NCI-H510A (cell line): ENCODE measurements at places on chromosomes 1 and 21.
A peak's percentile ranks its signal among the peaks of the same experiment; 100 is the strongest.

DNA sequence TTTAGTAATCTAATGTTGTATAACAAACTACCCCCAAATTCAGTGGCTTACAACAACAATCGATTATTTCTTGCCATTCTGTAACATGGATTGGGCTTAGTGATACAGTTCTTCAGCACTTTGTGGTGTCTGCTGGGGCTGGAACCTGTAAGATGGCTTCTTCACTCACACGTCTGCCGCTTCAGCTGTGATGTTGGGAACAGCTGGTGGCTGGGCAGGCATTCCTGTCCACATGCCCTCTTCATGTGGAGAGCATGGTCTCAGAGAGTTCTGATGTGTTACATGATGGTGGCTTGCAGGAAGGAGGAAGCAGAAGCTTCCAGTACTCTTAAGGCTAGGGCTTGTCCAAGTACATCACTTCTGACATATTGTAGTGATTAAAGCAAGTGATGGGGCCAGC lies 276.9 kb downstream of the PTBP2 start:
- no peak for DNase-seq

DNA sequence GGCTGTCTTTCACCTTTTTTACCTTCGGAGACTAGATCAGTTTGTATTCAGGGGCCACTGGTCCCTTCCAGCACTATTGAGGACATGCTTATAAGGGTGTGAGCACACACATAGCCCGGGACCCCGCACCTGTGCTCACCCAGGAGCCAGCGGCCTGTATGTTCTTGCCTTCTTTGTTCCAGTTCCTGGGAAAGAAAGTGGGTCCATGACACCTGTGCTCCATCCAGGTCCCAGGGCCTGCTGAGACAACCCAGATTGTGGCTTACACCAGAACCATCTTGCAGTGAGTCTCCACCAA lies 207.8 kb downstream of the TOMM20 start:
- no peak for DNase-seq

DNA sequence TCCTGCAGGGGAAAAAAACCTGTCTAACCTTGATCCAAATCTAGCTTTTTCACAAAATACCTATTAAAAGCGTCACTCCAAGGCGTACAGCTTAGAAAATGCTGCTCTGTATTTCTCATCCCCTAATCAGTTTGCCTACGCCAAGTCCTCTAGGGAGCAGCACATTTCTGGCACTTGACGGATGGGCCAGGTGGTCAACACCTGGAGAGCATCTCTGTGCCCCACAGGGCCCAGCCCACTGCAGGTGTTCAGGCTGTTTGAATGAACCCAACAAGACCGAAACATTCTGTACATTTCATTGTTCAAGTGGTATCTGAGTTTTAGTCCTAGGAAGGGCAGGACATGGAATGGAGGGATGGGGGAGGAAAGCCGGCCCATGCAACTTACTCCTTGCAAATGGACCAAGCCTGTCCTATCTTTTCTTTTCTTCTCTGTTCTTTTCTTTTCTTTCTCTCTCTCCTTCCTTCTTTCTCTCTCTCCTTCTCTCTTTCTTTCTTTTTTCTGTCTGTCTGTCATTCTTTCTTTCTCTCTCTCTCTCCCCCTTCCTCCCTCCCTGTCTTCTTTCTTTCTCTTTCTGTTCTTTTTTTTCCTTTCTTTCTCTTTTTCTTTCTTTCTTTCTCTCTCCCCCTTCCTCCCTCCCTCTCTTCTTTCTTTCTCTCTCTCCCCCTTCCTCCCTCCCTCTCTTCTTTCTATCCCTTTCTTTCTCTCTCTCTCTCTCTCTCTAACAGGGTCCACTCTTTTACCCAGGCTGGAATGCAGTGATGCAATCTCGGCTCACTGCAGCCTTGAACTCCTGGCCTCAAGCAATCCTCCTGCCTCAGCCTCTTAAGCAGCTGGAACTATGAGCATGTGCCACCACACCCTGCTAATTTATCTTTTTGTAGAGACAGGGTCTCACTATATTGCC lies 29.1 kb downstream of the IGFN1 start:
- DNase-seq: no peak

- DNase-seq: no peak
Measured at GRCh38 chr1:96588416-96588995, 133.1 kb upstream of the PTBP2 start.

DNA sequence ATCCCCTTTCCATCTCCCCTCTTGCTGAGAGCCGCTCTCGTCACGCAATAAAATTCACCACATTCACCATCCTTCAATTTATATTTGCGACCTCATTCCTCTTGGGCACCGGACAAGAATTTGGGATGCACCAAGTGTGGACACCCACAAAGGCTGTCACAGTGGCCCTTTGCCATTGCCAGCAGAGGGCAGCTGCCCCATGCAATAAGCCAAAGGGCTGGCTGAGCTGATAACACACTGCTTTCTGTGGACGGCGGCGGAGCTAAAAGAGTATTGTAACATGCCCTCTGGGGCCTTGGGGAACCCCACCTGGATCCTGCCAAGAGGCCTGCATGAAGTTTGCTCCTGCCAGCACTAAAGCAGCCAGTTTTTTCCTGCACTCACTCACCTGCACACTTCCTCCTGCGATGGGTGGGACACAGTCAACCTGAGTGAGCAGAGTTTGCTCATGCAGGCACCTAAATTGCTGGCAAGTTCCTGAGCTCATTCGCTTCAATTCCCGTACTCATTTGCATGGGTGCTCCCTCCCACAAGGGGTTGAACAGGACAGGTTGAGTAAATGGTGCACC lies 792.3 kb upstream of the ADAMTS5 start:
- DNase-seq: no peak

GRCh38 chr1:172742599-172743500 lies 83.9 kb downstream of the FASLG start:
- no peak for DNase-seq

GRCh38 chr21:44932408-44933181 lies 7.2 kb upstream of the SLX9 start:
- DNase-seq: no peak

DNA sequence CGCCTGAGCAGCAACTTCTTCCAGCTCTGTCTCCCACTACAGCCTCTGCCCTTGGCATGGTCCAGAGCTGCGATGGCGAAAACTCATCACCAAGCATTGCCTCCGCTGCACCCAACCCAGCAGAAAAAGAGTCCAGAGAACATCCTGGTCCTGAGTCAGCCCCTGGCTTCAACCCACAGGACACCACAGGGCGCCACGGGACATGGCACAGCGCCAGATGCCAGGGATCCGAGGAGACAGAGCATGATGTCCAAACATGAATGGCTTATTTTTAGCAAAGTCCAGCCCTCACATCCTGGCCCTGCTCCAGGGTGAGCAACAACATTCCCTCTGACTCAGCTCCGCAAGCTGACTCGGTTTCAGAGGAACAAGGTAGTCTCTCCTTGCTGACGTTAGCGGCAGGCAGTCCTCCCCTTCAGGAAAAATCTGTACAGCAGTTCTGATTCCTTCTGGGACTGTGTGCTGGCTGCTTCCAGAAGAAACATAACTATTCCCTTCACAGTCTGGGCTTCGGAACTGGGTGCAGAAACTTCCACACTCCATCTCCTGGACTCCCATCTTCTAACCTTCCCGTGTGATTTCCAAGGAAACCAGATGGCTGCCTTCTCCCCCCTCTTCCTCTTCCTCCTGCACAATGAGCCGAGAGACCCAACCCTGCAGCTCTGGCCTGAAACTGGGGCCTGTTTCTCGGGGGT lies 131.3 kb downstream of the TOMM20 start:
- DNase-seq: peak; percentile 48

GRCh38 chr1:36528361-36529349 lies 45.9 kb upstream of the CSF3R start:
- peak; percentile 12 for DNase-seq

GRCh38 chr1:201309416-201309815 lies 26.1 kb downstream of the PKP1 start:
- peak; percentile 88 for DNase-seq

- DNase-seq: no peak
Measured at GRCh38 chr1:153534925-153535241, 908 bp downstream of the S100A6 start.

DNA sequence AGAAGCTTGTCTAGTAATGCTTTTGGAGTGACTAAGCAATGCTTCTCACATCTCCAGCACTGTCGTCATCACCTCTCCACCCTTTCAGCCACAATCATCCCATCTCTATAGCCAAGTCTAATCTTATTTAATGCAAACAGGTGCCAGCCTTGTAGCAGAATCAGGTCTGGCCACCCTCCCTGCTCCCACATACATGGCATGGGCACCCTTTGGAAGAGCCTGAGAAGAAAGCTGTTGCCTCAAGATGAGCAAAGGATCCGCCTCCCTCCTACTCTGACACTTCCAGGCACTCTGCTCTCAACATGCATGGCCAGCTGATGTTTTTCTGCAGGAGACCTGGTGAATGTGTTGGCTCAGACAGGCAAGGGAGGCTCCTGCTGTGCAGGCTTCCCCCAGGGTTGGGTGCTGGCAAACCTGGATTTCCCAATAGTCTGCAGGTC lies 113.1 kb upstream of the GRIK3 start:
- no peak for DNase-seq

DNA sequence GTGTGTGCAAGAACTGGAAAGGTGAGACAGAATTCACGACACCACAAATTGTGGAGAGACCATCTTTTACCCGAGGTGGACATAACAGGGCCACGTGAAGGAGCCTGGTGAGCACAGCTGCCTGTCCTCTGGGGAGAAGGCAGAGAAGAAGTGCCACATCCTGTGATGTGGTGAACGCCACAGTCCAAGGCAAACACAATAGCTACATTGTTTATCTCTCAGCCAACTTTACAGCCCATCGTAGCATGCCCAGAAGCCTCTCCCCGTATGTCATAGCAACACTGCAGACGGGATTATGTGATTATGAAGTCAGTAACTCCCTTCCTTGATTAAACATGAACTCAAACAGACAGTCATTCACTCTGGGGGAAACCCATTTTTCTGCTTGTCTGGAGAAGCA lies 612.2 kb downstream of the SMYD3 start:
- no peak for DNase-seq

GRCh38 chr1:9455487-9456234 lies 83.6 kb upstream of the SLC25A33 start:
- peak; percentile 91 for DNase-seq

GRCh38 chr1:50873458-50874187 lies 86.4 kb downstream of the FAF1 start:
- DNase-seq: no peak

DNA sequence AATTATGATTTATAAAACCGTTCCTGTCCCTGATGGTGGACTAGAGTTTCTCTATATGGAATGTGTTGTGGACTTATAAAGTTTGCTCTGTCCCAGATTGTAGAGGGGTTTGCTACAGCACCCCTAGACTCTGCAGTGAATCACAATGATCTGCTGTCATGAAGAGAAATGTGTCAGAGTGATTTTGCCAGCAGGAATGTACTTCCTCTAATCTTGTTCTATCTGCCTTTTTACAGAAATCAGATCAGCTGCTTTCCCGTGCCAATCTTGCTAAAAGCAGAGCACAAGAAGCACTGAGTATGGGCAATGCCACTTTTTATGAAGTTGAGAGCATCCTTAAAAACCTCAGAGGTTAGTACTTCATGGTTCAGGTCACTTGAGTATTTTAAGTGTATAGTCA lies 52.0 kb downstream of the LAMC2 start:
- DNase-seq: no peak

- no peak for DNase-seq
Measured at GRCh38 chr1:235683653-235684052, 34.1 kb upstream of the GNG4 start.

DNA sequence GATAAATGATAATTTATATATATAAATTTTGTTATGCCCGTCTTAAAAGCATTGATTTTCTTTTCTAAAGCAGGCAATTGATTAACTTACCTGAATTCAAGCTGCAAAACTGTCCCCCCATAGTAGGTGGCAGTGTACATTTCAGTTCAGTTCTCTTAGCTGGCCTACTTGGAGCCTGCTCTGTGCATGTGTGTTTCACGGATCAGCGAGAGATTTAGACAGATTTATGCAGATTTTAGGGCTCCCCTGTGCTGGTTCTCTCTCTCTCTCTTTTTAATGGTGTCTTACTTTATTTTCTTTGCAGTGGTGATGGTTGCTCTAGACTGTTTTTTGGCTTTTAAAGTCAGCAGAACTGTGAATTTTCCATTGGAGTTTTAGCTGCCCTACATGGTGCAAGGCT lies 30.7 kb downstream of the CLIC4 start:
- DNase-seq: no peak

DNA sequence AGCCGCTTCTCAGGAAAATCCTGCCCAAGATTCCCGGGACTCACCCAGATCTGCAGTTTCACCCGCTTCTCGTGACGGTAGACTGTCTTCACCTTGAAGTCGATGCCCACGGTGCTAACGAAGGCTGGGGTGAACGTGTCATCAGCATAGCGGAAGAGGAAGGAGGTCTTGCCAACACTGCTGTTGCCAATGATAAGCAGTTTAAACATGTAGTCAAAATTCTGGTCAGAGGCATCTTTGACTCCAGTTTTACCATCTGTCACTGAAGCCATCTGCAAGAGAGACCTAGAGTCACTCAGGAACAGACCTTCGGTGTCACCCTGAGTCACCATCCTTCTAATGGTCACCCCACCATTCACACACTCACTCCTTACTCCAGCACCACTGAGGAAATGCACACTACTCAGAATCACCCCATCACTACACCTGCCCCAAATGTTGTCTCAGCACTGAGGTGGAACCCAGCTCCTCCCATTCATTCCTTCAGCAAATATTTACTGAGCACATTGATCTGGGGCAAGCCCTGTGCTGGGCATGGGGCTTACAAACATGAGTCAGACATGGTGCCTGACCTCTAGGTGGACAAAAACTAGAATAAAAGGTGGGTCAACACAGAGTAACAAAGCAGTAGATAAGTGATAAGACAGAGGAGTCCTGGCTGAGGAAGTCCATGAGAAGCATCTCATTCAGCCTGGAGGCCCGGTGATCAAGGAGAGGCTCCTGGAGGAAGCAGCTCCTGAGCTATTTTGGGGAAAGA lies 13.5 kb downstream of the RAB3B start:
- DNase-seq: no peak

DNA sequence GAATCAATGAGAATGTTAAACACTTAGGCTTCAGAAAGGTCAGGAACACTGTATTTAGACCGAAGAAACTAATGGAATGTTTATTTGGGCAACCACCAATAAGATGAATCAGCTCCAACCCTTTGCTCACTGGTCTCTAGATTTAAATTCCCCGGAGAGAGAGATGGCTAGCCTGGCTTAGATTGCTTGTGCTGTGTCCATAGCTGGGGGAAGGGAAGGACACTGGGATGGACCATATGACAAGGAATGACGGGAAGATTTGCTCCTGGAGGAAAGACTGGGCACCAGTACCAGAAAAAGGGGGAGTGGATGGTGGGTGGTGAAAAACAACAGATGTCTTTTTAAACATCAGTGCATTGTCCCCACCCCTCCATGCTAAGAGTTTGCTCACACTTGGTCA lies 426.6 kb downstream of the DUSP10 start:
- DNase-seq: no peak

GRCh38 chr1:33074193-33074945 lies 6.6 kb upstream of the AZIN2 start:
- DNase-seq: no peak
